ENCODE measurements at places on chromosomes 5 and 9.

DNA sequence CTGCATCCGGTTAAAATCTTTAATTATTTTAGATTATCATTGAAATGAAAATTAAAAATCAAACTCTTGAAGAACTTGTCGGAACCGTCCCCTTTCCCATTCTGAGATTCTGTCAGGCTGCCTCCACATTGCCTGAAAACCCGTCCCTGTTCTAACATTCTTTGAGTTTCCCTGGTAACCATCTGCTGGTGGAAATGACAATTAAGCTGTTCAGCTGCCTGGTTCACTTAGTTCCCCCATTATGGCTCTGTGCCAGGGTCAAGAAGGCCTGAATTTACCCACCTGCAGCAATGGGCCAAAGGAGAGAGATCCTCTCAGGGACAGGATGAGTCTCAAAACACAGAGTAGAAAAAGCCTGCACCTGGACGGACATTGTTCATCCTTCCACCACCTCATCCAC lies 11.8 kb upstream of the TCOF1 start:
- DNase-seq = no peak

- DNase-seq = no peak
Measured at GRCh38 chr5:125236981-125237380, 490.5 kb upstream of the ZNF608 start.

DNA sequence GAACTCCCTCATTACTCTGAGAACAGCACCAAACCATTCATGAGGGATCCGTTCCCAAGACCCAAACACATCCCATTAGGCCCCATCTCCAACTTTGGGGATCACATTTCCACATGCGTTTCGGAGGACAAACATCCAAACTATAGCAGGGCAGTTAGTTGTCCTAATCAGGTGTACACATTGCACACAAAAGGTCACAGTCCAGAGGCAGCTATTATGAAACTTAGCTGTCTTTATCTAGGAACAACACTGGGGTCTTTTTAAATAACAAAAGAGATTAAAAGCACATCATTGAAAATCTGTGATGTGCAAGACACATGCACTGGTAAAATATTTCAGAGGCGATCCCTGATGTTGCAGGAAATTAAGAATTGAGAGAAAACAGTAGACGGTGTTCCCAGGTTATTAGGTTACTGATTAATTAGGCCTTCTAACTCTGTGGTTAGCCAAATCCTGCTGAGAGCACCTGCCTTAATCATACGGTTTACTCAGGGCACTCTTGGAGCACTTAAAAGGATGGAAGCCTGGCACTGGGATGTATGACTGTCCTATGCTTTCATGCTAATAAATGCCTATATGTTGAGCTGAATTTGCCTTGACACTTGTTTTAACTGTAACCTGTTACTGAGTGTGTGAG lies 1574.5 kb upstream of the WWC1 start:
- no peak for DNase-seq

DNA sequence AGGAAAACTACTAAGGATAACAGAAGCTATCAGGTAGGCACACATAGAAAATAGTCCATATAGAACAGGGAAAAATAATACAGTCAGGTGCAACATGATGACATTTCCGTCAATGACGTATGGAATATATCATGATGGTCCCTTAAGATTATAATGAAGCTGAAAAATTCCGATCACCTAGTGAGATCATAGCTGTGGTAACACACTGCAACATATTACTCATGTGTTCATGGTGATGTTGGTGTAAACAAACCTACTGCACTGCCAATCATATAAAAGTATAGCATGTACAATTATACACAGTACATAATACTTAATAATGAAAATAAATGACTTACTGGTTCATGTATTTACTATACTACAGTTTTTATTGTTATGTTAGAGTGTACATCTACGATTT lies 60.0 kb downstream of the MEGF9 start:
- DNase-seq = no peak

- DNase-seq = no peak
Measured at GRCh38 chr5:77841616-77842015, 65.5 kb upstream of the TBCA start.

- no peak for DNase-seq
Measured at GRCh38 chr5:122924203-122924602, 78.8 kb downstream of the SNX24 start.

DNA sequence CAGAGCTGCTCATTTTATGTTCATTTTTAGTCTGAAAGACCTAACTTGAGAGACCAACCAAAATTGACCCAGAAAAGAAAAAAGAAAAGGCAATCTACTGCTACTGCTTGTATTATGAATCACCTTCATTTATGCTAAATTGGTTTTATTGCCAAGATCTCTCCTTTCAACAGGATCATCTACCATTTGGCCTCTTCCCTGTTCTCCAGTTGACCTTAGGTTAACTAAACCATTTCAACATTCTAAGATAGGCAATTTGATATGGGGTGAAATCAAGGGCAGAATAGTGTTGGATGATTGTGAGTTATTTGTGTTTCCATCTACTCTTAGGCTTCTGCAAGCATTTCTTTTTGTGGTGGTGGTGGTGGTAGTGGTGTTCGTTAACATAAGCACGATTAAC lies 48.3 kb upstream of the POU4F3 start:
- no peak for DNase-seq

DNA sequence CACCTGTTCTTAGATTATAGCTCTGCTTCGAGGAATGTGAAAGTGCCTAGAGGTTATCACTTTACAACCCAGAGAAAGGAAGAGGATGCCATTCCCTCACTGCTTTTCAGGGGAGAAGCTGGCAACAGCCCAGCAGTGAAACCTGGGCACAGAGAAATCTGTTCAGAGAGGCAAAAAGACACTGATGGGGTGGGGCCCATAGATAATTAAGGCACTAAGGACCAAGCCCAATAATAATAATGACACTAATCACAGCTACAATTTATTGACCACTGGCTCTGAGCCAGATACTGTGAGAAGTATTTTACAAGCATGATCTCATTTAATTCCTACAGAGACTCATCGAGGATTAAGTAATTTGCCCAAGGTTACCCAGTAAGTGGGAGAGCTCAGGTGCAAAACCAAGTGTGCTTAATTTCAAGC lies 168.3 kb downstream of the PIK3R1 start:
- no peak for DNase-seq

DNA sequence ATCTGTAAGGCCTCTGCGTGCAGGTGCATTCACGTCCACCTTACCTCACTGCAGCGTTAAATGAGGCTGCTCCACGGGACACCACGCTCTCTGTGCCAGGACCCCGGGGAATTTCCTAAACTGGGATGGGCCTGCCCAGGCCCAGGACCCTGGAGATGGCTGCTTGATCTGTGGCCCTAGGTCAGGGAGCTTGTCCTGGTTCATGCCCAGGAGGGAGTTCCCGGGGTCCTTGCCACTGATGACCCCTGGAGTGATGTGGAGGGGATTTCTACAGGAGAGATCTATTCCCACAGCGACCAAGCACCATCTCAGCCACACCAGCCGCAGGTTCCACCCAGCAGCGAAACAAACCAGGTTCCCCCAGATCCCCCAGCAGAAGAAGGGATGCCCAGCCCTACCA lies 3.5 kb downstream of the OR2V1 start:
- DNase-seq = no peak
